KBM-7 (cell line): ENCODE measurements at places on chromosomes 5 and 9.

- no peak for DNase-seq
Observed at GRCh38 chr5:36388288-36388687, 86.6 kb upstream of the RANBP3L start.

GRCh38 chr9:118929287-118929686, 439.9 kb downstream of the BRINP1 start:
- DNase-seq: no peak

- DNase-seq: no peak
Observed at GRCh38 chr5:150762211-150762610, 3.4 kb upstream of the DCTN4 start.

DNA sequence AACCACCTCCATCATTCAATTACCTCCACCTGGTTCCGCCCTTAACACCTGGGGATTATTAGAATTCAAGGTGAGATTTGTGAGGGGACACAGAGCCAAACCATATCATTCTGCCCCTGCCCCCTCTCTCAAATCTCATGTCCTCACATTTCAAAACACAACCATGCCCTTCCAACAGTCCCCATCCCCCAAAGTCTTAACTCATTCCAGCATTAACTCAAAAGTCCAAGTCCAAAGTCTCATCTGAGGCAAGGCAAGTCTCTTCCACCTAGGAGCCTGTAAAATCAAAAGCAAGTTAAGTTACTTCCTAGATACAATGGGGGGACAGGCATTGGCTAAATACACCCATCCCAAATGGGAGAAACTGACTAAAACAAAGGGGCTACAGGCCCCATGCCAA, 18.8 kb downstream of the PSIP1 start:
- no peak for DNase-seq

DNA sequence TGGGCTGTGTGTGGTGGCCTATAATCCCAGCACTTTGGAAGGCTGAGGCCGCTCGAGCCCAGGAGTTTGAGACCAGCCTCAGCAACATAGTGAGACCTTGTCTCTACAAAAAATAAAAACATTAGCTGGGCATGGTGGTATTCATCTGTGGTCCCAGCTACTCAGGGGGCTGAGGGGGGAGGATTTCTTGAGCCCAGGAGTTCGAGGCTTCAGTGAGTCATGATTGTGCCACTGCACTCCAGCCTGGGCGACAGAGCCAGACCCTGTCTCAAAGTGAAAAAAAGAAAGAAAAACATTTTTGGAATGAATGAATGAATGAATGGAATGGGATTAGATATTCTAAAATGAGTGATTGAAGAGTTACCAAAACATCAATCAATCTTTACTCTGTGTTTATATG, 85.8 kb downstream of the FGF1 start:
- DNase-seq: no peak

GRCh38 chr5:134268919-134269318, 43.0 kb upstream of the PPP2CA start:
- DNase-seq: no peak

DNA sequence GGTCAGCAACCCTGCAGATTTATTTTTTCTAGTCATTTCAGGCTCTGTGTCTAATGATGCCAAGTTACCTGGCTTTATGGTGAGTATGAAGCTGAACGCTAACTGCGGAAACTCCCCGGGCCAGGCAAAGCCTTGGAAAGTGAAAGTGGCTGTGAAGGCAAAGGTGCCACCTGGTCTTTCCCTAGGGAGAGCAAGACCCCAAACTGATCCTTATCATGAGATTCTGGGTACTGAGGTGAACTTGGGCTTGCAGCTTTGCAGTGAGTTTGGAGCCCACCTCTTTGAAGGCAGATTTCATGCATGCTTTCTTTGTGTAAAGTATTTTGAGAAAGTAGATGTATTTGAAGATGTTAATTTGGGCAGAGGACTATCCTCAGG, 63.3 kb downstream of the CARTPT start:
- DNase-seq: no peak

GRCh38 chr5:56783261-56783660, 32.1 kb upstream of the MAP3K1 start:
- no peak for DNase-seq

DNA sequence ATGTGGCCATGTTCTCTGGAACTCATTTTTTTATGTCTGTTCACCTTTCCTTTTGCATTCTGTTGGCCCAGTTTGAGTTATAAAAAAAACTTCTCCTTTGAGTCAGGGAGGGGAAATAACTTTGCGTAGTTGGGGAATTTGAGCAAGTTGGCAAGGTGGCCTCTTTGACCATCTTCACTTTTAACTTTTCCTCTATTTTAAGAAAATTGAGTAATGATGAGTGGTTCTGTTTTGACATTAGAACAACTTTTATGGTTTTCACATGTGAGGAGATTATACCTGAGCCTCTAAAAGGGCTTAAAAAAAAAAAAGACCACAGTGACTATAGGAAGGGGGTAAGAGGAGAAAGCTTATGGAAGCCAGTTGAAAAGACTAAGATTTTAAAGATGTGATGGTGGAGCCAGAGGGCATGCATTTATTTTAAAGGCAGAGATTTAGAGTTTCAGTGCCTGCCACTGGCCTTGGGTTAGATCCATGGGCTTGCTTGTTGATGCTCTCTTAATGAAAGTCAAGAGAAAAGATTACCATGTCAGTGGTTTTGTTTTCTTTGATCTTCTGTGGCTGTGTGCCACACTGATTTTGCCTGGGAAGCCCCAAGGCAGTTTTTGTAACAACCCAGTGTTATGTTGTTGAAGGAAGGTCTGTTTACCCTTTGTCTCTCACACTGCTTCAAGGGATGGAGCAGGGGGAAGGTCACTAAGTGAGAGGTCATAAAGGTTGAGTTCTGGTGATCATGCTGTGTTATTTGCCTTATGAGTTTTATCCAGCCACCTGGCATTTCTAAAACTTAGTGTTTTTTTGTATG, 219.7 kb upstream of the CD180 start:
- DNase-seq: no peak

- DNase-seq: no peak
Observed at GRCh38 chr5:115857626-115858349, 16.1 kb downstream of the AP3S1 start.

GRCh38 chr5:139147483-139148087, 50.6 kb downstream of the SIL1 start:
- DNase-seq: no peak

- DNase-seq: no peak
Observed at GRCh38 chr9:98793031-98793430, 3.3 kb downstream of the ANKS6 start.

GRCh38 chr9:107620801-107621200, 131.2 kb upstream of the KLF4 start:
- no peak for DNase-seq

- no peak for DNase-seq
Observed at GRCh38 chr5:136197462-136198142, 4.6 kb upstream of the SMIM32 start.

GRCh38 chr5:154164249-154164581, 26.3 kb upstream of the GALNT10 start:
- DNase-seq: no peak

DNA sequence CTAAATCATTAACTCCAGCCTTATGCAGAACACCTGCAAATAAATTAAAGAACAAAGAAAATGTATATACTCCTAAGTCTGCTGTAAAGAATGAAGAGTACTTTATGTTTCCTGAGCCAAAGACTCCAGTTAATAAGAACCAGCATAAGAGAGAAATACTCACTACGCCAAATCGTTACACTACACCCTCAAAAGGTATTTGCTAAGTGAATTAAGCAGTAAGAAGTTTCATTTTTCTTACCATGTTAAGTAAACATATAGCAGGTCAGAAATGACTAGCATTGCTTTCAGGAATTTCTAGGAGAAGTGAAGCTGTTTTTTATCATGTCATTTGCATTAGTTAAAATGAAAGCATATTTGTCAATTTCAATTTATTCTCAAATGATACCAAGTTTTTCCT, 92.7 kb downstream of the MELK start:
- DNase-seq: no peak

GRCh38 chr5:68352166-68352565, 136.6 kb downstream of the PIK3R1 start:
- DNase-seq: no peak

DNA sequence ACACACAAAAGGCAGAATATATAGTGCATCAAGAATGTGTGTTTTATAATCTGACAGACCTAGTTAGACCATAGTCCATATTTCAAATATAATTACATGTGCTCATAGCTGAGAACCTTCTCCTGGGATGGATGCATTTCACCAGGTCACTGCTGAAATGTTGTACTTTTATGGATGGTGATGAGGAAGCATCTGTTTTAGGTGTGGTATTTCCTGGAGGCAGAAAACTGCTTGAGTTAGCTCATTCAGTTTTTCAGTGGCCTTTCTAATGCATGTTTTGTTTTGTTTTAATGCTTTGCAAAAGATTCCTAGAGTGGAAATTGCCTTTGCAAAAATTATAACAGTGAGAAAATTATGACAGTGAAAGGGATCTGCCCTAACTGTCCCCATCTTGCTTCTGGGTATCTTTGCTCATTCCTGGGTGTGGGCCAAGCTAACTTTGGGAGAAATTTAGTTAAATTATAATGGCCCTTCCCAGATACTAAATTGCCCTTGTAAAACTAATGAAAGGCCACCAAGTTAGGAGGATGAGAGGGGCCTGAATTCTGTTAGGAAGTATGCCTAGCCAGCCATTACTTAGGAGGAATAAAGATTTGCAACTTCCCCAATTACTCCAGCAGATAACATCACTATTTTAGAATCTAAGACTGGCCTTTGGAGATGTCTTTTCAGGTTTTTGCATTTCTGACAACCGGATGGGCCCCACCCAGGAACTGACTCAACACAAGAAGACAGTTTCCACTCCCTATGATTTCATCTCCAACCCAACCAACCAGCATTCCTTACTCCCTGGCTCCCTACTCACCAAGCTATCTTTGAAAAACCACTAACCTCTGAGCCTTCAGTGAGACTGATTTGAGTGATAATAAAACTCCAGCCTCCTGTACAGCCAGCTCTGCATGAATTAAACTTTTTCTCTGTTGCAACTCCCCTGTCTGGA, 7.0 kb upstream of the IL12B start:
- DNase-seq: peak; percentile 74

DNA sequence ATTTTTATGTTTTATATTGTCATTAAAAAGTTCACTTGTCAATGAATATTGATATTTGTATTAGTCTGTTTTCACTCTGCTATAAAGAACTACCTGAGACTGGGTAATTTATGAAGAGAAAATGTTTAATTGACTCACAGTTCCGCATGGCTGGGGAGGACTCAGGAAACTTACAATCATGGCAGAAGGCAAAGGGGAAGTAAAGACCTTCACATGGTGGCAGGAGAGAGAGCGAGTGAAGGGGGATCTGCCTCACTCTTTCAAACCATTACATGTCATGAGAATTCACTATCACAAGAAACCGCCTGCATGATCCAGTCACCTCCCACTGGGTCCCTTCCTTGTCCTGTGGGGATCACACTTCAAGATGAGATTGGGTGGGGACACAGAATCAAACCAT, 27.4 kb downstream of the SRD5A1 start:
- peak; percentile 44 for DNase-seq

DNA sequence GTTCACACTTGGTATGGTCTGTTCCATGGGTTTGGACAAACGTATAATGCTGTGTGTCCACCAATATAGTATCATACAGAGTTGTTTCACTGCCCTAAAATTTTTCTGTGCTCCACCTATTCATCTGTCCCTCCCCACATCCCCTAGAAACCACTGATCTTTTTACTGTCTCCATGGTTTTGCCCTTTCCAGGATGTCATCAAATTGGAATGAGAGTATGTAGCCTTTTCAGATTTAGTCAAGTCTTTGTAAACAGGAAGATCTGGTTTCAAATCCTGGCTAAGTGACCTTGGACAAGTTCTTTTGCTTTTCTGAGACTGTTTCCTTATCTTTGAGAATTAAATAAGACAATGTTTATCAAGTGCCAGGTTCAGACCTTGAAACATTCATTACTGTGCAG, 13.2 kb upstream of the LVRN start:
- no peak for DNase-seq

- no peak for DNase-seq
Observed at GRCh38 chr9:133779516-133780403, 41.6 kb upstream of the SARDH start.

GRCh38 chr5:87027570-87027969, 240.1 kb upstream of the RASA1 start:
- DNase-seq: no peak

- DNase-seq: no peak
Observed at GRCh38 chr9:73596321-73596720, 444.7 kb downstream of the ANXA1 start.

DNA sequence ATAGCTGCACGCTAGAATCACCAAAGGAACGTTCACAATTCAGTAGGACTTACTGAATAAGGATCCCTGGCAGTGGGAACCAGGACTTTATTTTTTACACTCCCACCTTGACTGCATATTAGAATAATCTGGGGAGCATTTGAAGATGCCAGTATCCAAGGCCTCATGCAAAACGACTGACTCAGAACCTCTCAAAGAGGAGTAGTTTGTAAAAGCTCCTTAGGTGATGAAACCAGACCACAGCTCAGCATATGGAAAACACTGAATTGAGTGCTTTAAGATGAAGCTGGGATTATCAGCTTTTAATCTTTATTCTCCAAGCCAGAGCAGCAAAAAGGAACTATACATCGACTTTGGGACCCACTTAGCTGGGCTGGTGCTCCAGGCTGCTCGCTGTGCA, 288.3 kb downstream of the MLLT3 start:
- no peak for DNase-seq
